GM10248 (cell line): ENCODE measurements at places on chromosomes 7 and 10.

DNA sequence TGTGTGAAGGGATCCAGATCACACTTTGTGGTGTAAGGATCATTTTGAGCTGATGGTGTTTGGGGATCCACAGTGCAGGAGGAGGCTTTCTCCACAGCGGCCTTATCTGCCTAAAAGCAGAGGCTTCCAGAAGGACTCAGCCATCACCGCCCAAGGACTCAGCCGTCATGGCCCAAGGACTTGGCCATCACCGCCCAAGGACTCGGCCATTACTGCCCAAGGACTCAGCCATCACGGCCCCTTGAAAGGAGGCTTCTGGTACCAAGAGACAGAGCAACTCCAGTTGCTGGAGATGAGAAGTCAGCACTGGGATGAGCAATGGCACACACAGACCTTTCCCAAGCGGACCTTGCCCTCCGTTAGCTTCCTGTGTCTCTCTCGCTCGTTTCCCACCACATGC lies 6.0 kb upstream of the CFAP46 start:
- no peak for DNase-seq

DNA sequence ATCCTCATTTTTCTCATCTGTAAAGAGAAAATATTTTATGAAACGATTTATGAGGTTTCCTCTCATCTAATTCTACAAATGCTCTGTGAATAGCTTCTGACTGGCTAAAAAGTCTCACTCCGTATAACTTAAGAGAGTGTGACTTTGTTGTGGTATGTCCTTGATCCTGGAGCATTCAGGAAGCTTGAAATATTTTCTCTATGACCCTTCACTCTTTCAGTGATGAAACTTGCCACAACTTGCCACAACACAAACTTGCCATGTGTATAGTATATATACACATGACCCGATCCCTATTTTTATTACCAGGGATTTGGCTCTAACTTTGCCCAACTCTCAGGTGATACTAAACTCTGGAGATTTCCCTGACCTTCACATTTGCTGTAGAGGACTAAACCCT lies 74.1 kb downstream of the TES start:
- DNase-seq: no peak

DNA sequence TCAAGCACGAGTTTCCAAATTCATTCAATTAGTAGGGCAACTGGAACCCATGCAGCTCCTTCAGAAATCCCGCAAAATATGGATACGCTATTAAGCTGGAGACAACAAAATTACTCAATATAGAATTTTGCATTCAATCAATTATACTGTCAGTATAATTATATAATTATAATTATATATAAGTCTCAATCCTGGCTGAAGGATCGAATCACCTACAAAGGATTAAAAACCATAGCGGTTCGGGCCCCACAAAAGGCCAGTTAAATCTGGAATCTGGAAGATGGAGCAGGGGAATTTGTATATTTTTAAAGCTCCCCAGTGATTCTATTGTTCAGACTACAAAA lies 55.7 kb downstream of the FHIP2A start:
- DNase-seq: no peak

DNA sequence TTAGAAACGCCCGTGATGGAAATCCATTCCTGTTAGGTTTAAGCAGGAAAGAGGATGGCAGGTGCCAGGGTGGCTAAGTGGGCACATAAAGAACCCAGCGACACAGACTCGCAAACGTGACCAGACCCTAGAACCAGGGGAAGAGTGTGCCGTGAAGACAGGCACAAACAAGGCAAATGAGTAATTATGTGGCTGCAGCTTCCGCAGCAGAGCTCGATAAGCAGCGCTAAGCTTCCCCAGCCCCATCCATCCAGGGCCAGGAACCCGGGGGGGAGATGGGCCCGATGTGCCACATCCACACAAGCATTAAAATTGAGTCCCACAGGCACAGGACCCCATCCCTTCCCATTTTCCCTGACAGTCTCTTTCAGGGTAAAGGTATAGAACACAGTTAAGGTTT lies 14.0 kb upstream of the ZFAND2A start:
- DNase-seq: no peak

GRCh38 chr10:132798403-132798802 lies 12.5 kb upstream of the NKX6-2 start:
- no peak for DNase-seq

GRCh38 chr10:121165276-121165675 lies 314.1 kb downstream of the WDR11 start:
- DNase-seq: no peak

DNA sequence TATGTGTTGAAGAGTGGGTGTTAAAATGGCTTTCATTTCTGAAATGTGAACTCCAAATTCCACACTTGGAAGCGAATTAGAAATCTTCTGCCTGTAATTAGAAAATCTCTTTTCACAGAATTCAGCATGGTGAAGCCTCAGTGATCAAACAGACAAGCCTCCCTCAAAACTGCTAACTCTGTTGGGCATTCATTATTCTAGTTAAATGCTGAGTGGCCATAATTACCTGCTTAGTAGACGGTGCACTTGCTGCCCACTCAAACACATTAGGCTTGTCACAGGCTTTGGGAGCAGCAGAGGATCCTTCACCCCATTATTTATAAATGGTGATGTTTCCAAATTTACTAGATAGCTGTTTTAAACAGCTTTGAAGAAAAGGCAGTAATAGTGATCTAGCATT lies 177.2 kb upstream of the PCLO start:
- no peak for DNase-seq

DNA sequence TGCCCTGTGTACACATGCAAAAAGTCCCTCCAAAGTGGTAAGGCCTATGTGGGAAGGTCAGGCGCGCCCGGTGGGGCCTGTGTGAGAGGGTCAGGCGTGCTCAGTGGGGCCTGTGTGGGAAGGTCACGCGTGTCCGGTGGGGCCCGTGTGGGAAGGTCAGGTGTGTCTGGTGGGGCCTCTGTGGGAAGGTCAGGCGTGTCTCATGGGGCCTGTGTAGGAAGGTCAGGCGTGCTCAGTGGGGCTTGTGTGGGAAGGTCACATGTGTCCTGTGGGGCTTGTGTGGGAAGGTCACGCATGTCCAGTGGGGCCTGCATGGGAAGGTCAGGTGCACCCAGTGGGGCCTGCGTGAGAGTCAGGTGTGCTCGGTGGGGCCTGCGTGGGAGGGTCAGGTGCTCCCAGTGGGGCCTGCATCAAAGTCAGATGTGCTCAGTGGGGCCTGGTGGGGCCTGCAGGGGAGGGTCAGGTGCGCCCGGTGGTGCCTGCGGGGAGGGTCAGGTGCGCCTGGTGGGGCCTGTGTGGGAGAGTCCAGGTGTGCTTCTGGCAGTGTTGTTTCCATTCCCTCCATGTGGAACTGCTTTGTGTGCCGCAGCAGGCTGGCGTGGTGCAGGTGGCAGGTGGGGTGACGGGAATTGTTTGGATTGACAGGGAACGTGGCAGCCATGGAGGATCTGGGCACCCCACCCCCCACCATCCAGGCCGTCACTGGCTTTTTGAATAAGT lies 15.4 kb downstream of the LRRC27 start:
- DNase-seq: peak; percentile 13

DNA sequence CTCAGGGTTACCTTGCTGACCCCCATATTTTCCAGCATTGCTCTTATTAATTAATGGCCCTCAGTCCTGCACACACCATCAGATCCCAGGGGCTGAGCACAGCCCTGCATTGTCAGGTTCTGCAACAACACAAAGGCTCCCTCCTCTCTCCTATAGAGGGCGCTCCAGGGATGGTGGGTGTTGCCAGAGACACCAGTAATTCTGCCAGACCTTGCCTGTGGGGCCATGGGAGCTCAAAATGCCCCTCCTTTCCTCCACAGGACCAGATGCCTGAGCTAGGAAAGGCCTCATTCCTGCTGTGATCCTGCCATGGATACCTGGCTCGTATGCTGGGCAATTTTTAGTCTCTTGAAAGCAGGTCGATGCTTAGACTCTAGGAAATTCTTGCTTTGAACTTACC lies 42.8 kb upstream of the PRSS58 start:
- no peak for DNase-seq

DNA sequence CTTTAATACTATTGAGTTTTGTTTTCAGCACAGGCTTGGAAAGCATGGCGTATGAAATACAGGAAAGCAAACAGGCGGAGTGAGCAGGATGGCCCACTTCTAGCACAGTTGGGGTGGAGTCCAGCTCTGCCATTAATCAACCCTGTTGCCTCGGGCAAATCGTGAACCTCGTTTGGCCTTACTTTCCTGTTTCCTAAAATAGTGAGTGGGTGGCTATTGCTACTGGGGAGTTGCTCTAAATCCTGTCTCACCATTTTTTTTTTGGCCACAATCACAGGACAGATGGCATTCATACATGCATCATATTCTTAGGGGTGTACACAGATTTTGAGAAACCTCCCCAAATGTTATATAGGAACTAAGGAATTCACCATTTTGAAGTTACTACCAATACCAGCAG lies 157.8 kb downstream of the ANLN start:
- no peak for DNase-seq

DNA sequence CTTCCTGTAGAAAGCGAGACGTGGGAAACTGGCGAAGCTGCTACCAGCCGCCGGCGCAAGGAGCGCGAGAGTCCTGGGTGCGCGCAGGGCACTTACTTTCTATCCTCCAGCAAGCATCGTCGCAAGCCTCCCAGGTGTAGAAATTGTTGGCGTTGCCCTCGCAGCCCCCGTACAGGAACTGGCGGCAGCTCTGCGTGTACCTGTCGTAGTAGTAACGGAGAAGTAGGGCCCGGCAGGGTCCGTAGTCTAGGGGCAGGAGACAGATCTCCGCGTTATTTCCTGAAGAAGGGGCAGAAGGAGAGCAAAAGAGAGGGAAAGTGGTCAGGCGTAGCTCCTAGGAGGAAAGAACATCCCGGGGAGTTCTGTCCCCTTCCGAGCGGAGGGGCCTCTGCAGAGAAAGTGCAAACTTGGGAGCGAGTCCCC lies 501 bp downstream of the TFPI2 start:
- peak; percentile 25 for DNase-seq

GRCh38 chr10:132589681-132590080 lies 52.1 kb downstream of the INPP5A start:
- DNase-seq: no peak

DNA sequence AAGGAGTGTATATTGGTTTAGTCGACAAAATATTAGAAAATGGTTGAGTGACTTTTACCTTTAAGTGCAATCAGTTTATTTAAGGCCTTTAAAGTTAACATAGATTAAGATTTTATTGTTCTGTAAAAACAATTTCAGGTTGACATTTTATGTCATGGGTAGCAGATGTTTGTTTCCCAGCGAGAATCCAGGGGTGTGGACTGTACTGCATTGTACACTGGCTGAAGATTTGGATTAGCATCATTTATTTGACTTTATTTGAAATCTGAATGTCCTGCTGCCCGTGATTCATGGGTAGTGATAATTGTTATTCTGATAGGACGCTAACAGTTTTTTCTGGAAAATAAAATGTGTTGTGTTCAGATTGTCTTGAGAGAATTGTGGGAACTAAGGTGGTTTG lies 39.3 kb downstream of the RBM33 start:
- DNase-seq: no peak

DNA sequence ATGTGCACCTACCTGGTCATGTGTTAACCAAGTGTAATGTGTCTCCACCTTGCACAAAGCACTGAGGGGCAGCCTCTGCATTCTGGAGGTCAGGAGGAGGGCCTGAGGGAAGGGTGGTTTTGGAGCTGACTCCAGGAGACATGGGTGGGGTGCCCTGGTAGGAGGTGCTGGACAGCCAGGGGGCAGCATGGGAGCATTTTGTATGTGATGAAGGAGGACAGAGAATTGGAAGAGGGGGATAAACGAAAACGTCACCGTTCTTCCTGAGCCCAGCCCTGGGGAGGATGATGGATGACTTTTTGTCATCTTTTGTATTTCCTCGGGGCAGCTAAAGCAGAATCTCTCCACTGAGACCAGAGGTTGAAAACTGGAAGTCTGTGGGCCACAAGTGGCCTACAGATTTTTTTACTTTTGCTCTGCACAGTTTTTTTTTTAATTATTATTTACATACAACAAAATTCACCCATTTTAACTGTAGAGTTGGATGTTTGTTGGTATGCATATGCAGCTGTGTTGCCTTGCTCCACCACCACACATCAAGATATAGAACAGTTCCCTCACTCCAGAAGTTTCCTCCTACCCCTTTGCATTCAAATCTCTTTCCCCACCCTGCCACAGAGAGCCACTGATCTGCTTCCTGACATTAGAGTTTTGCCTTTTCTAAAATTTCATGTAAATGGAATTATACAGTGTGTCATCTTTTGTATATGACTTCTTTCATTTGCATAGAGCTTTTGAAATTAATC lies 242.5 kb downstream of the VTI1A start:
- no peak for DNase-seq

GRCh38 chr10:121185816-121186455 lies 334.8 kb downstream of the WDR11 start:
- no peak for DNase-seq

DNA sequence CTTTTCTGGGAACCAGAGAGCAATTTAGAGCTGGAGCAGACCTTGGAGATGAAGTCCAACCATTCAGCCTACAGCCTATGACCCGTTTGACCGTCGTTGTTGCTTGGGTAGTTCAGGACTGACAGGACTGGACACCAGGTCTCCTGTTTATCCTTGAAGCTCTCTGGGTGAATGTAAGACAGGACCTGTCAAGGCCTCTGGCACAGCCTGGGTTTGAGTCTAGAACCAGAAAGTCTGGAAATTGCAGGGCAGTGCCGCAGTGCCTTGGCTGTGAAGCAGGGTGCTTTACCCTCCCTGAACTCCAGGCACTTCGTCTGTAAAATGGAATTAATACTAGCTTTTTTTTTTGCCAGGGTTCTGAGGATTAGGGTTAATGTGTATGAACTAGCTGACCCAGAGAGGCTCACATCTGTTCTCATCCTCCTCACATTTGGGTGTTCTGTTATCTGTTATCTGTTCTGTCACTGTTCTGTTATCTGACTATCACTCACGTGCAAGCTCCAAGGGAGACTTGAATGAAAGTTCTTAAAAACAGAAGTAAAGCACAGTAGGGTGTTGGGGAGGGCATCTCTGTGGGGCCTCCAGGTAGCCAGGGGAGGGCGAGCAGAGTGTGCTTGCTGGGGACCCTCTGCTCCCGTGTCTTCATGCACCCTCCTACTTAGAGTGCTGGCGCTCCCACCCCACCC lies 9.9 kb downstream of the BLVRA start:
- no peak for DNase-seq
